Psoas muscle (tissue), 8 donors: ENCODE measurements at places on chromosomes 6 and 20. TPM values are rescaled to one million over a fixed set of nuclear protein-coding genes. Genes with fewer than 3 reads are reported as not detected.

The AFG1L gene
- 2.4 TPM for polyA plus RNA-seq

The CITED2 gene
- 230 TPM for polyA plus RNA-seq

The KIF13A gene
- 75.0 TPM for polyA plus RNA-seq

GRCh38 chr6:32396028-32396427, 11.0 kb downstream of the BTNL2 start:
- DNase-seq: no peak

GRCh38 chr20:52801628-52802006, 170.5 kb upstream of the TSHZ2 start:
- no peak for DNase-seq

The CGA gene
- polyA plus RNA-seq: 0.03 TPM

The RAMACL gene
- 0.48 TPM for polyA plus RNA-seq

- DNase-seq: no peak
Observed at GRCh38 chr6:109082188-109082577, 12.5 kb downstream of the SESN1 start.

The HRH3 gene
- polyA plus RNA-seq: not detected

DNA sequence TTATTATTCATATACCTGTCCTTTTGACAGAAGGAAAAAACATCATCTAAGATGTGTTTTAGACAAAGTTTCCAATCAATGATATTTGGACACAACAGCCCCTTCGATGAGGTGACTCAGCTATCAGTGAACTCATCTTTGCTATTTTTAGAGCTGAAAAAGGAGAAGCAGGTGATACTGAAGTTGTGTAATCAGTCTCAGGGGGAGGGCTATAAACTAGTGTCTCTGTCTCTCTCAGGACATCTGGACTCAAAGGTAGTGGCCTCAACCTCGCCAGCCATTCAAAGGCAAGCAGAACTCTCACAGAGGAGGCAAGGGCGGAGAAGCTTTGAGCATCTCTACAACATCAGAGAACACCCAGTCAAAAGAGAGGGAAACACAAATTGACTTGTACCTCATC, 135.4 kb downstream of the BFSP1 start:
- DNase-seq: no peak

GRCh38 chr20:20733943-20734342, 21.5 kb upstream of the RALGAPA2 start:
- DNase-seq: no peak

GRCh38 chr6:157167837-157168236, 155.5 kb downstream of the TMEM242 start:
- no peak for DNase-seq
